HuH-7 (cell line): ENCODE measurements at places on chromosomes 3 and 15.

- no peak for DNase-seq
These were observed 333.5 kb upstream of the SEMA6D start for GRCh38 chr15:47383801-47384200.

- no peak for DNase-seq
These were observed 51.1 kb upstream of the WNT5A start for GRCh38 chr3:55538158-55538557.

DNA sequence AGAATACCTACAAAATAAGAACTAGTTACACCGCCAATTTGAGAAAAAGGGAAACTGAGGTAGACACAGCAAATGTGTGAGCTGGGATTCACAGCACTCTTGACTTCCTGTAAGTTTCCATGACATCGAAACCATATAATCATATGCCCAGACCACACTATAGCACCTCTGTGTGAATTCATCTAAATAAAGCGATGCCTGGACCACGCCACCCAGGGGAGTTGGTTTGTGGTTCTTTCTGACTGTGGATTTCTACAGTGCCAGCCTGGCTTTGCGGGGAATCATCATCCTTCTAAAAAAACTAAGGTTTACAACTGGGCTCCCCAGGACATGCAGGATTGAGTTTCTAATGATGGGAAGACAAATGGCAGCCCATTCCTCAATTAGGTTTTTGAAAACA, 23.5 kb upstream of the CA12 start:
- no peak for DNase-seq

DNA sequence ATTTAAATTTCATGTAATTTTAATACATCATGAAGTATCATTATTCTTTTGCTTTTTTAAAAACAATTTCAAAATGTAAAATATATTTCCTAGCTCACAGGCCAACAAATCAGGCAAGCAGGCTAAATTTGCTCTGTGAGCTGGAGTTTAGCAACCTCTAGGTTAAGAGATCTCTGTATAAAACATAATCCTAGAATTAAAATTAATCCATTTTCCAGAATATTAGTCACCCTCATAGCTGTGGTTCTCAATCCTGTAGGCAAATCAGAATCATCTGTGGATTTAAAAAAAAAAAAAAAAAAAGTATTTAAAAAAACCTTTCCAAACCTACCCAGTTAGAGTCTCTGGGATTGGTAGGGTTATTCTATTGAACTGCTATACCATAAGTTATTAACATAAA, 209.7 kb downstream of the MINAR1 start:
- no peak for DNase-seq

DNA sequence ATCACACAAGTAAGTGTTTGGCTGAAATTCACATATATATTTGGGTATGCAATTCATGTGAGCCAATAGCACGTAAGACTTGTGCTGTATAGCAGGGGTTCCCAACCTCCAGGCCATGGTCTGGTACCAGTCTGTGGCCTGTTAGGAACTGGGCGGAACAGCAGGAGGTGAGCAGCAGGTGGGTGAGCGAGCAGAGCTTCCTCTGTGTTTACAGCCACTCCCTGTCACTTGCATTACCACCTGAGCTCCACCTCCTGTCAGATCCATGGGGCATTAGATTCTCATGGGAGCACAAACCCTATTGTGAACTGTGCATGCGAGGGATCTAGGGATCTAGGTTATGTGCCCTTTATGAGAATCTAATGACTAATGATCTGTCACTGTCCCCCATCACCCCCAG, 59.7 kb downstream of the MAP3K13 start:
- DNase-seq: no peak

DNA sequence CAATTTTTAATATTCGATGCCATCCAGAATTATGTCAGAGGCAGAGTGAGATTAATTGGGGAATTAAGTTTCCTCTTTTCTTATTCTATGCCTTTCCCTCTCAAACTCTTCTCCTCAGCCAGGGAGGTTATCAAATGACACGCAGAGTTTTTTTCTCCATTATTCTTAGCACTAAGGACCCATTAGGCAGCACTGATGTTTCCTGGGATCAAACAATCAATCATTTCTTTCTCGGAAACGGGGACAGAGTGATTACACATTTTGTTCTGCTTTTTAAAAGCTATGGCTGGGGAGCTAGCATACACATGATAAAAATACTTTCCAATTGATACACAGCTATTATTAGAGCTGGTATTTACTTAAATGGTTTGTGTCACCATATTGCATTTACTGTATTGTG, 35.3 kb upstream of the PSMD6 start:
- DNase-seq: no peak

- DNase-seq: no peak
These were observed 102.0 kb downstream of the IGF2BP2 start for GRCh38 chr3:185722881-185723280.

DNA sequence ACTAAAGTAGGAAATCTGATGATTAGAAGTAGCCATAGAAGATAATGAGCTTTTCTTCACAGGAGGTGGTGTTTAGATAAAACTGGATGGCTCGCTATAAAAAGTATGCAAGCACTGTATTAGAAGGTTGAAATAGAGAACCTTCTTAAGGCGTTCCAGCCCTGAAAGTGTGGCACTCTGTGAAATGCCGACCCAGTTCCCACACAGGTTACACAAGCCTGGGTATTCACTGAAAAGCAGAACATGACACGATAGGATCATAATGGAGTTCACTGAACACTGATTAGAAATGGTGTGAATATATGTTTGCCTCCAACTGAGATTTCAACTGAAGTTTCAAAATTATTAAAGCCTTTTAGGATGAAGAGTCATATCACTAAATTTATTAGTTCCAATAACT, 15.0 kb upstream of the LRRC34 start:
- DNase-seq: no peak

GRCh38 chr15:31456354-31457060, 129.9 kb downstream of the KLF13 start:
- no peak for DNase-seq

- DNase-seq: no peak
These were observed 3.8 kb upstream of the USP3 start for GRCh38 chr15:63500265-63501250.

GRCh38 chr15:31307270-31308184, 19.1 kb upstream of the KLF13 start:
- DNase-seq: no peak

GRCh38 chr15:83109532-83109931, 2.1 kb downstream of the TM6SF1 start:
- DNase-seq: no peak

GRCh38 chr15:87661454-87662355, 594.8 kb downstream of the NTRK3 start:
- DNase-seq: no peak

DNA sequence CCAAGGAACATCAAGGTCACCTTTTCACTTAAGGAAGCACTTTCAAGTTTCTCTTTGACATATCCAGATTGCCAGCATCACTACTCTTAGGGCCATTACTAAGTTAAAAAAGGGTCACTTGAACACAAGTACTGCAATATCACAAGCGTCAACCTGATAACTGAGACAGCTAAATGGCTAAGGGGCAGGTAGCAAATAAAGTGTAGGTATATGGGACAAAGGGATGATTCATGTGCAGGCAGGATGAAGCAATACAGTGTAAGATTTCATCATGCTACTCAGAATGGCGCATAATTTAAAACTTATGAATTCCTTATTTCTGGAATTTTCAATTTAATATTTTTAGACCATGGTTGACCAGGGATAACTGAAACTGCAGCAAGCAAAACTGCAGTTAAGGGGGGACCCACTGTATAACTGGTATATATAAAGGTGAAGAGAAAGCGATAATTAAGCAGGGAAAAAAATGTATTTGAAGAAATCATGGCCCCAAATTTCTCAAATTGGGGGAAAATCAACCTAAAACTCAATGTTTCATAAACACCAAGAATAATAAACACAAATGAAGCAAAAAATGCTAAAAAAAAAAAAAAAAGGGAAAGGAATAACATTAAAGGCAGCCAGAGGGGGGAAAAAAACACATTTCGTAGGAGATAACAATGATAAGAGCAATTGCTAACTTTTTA, 13.1 kb downstream of the CCR1 start:
- DNase-seq: no peak

DNA sequence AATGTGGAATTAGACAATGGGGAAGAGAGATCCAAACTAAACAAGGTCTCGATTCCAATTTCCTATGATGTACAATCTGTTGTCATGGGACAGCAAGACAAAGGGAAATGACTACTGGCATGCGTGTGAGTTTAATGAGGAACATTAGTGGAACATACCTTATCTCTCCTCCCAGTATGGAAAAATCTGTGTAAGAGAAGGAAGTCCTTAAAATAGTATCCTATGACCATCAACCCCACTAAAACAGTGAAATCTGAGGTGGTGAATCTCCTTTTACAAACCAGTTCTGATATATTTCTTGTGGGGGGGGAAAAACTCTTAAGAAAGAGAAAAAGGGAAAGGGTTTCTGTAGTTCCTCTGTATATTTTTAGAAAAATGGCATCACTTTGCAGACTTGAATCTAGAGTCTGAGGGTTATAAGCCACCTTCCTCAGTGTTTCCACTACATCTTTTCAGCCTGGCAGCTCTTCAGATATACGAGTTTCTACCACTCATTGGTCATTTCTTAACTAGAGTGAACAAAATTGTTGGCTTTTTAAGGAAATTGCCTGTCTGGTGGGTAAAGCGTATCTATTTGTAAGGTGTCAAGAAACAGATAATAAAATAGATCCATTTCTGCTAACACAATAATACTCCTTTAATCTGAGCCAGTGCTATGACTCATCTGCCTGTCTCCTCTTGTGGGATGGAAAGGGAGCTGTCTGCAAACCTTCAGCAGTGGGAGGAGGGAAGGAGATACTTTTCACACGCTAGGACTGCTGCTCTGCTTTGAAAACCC, 3.0 kb upstream of the TNFAIP8L3 start:
- no peak for DNase-seq

- peak; percentile 35 for DNase-seq
These were observed 3.8 kb downstream of the VEPH1 start for GRCh38 chr3:157499342-157499963.

DNA sequence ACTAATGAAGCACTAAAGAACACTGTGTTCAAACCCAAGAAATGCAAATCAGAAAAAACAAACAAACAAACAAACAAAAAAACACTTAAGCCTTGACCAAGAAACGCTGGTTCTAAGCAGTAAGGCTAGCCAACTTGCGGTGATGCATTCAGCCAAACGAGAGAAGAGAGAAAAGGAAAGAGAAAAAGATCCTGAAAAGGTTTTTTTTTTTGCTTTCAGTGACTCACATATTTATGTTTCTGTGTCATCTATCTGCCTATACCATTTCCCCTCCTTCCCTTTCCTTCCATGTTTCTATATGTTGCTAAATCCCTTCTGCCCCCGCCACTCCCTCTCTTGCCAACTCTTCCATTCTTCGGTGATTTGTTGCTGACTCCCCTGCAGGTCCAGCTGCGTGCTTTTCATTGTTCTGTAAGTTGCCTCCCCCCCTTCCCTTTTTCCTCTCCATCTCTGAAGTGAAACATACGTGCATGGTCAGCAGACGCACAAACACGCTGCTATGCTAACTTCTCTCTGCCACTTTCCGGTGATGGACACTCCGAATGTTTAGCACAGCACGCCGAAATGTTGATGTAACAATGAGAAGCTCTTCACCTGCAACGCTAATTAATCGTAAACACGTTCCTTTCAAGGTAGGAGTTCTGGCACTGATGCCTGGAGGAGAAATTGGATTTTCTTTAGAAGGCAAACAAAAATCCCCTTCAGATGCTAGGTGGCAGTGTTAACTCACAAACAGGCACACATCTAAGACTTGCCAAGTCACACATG, 154.4 kb downstream of the TUSC7 start:
- peak; percentile 1 for DNase-seq

DNA sequence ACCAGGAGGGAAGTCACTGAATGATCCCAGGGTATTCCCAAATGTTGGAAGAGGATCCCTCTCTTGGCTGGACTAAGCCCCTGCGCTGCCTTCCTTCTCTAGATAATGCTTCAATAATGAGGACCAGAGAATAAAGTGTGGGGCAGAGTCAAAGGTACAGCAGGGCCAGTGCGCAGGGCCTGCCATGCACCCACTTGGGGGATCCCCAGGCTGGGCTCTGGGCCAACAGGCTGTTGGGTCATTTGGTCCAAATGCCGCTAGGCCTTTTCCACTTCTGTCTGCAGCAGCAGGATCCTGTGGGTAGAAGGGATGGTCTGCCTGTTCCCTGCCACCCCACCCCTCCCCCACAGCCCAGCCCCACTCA, 5.7 kb upstream of the CLK3 start:
- no peak for DNase-seq

- peak; percentile 61 for DNase-seq
These were observed 516.1 kb downstream of the MECOM start for GRCh38 chr3:169147238-169148008.

DNA sequence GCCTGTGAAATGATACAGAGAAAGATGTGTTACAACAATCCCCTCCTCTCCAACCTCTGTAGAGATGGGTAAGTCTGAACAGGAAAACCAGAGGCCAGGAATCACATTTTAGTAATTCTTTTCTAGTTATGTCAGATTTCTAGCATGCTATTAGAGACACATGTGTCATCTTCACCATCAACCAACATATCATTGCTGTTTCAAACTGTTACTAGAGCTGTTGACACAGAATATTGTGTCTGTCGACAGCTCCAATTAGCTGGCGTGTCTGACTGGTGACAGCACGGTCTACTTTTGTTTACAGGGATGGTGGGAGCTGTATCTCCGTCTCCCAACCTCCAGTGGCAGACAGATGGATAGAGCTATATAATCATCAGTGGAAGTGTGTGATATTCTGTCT, 393.2 kb downstream of the SOX2 start:
- no peak for DNase-seq

DNA sequence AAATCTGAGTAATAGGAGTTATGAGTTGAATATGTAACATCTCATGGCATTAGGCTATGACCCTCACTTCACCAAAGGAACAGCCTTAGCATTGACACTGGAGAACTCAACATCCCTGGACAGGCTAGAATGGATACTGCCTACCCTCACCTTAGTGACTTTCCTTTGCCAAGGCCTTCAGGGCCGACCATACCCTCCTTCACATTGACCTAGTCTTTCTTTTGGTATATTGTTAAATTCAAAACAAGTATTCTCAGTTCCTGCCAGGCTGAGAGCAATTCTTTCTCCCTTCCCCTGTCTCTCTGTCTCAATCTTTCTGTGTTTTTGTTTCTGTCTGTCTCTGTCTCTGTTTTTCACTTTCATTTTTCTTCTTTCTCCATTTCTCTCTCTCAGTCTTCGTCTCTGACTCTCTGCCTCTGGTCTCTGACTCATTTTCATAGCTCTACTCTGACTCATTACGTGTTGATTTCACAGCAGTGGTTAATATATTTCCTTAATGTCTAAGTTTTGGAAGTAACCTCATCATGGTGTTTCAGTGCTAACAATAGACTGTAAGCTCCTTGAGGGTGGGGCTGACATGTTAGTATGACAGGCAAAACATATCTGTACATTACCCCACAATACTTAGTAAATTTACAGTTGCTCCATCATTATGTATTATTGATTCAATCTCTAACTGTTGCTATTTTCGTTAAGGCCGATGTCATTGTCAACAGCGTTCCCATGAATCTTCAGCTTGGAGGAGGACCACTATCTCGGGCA, 32.5 kb downstream of the PARP15 start:
- DNase-seq: no peak

DNA sequence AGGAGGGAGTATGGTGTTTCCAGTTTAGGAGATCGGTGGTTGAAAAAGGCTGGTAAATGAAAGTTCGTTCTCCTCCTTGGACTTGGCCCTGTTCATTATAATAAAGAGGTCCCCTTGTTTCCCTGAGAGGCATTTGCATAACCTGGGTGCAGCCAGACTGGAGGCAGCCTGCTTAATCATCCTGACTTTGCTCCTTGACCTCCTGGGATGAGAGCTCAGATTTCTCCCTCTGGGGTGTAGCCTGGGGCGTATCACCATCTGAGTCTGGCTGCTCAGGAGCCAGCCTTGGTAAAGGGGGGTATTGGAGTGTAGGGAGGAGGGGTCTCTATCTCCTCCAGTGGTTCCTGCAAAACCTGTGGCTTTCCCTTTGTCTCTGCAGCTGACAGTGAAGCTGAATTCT, 21.3 kb upstream of the ACAD9 start:
- DNase-seq: no peak
